ENCODE measurements at places on chromosomes 16 and 17.

GRCh38 chr16:84451781-84452180, 52.7 kb downstream of the MEAK7 start:
- DNase-seq: no peak

GRCh38 chr16:84339311-84339710, 29.0 kb upstream of the ATP2C2 start:
- no peak for DNase-seq

DNA sequence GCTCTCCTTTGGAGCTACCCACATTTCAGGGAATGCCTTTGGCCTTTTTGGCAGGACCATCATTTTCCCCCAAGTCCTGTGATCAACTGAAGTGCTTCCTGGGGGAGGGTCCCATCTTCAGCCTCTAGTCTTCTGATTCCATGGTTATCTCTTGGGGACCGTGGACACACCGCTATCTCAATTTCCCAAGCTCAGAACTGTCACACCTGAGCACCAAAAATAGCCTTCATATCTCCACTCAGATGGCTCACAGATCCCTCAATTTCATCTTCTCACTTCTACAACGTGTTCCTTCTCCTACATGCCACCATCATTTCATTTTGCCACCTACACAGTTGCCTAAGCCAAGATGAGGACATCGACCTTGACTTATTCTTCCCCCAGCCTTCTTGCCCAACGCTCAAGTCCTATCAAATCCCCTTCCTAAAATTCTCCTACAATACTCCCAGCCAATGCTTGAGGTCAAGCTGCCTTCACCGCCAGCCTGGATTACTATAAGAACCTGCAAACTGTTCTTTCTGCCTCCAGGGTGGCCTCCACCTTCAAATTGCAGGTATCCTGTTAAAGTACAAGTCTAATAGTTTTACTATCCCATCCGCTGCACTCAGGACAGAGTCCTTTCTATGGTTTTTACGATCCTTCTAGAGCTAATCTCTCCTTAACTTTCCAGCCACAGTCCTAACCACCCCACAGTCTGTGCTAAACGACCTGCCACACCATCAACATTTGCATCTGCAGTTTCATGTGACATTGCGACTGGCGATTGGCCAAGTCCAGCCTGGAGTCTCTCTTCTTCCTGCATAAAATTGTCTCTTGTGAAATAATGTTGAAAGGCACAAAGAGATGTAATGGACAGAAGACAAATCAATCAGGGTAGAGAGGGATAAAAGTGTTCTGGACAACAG, 6.2 kb downstream of the ATP6V0D1 start:
- DNase-seq: no peak

DNA sequence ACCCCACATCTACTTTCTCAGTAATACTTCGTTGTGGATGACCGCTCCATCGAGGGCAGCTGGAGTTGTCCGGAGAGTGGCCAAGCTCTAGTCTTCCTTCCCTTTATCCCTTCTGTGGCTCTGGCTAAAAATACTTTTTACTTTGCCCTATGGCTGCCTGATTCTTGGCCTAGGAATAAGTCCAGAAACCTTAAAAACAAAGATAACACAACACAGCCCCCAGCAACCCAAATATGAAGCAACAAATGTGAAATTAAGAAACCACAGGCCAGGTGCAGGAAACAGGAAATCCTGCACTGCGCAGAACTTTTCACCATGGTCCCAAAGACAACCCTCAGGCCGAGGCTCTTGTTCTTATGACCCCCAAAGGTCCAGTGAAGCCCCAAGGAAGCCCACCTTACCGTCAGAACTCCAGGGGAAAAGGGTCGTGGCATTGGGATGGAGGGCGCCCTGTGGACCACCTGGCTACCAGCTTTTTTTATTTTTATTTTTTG, 26.0 kb downstream of the TK2 start:
- DNase-seq: no peak

DNA sequence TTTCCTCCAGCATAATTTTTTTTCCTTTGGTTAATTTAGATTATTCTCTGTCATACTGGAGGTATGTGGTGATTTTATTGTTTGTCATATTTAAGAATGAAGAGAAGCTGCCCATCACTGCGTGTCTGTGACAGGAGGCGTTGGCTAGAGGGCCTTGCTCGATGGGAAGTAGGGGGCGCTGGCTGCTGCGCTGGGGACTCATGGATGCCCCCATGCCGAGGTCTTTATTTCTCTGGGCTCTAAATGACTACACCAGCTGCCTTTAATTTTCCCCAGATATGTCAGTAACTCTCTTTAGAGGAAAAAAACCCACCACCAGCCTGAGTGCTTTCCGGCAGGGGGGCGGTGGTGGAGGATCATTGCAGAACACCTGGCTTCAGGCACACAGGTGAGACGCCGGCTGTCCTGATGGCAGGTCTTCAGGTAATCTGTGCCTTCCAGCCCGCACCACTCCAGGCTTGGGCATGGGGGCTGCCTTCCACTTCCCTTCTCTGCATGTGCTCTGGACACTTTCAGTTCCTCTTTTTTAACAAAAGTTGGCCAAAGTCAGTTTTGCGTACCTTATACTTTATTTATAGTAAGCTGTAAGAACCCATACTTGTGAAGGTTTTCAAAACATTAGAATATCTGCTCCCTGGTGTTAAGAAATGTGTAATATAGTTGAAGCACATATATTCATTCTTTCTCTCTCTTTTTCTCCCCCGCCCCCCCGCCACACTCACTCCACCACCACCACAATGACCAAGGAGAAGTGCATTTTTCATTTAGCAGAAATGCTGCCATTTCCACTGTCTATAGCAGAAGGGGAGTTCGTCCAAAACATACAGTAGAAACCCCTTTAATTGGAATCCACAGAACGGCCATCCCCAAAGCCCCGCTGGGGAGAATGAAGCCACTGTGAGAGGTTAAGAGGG, 192.7 kb downstream of the RPTOR start:
- no peak for DNase-seq

DNA sequence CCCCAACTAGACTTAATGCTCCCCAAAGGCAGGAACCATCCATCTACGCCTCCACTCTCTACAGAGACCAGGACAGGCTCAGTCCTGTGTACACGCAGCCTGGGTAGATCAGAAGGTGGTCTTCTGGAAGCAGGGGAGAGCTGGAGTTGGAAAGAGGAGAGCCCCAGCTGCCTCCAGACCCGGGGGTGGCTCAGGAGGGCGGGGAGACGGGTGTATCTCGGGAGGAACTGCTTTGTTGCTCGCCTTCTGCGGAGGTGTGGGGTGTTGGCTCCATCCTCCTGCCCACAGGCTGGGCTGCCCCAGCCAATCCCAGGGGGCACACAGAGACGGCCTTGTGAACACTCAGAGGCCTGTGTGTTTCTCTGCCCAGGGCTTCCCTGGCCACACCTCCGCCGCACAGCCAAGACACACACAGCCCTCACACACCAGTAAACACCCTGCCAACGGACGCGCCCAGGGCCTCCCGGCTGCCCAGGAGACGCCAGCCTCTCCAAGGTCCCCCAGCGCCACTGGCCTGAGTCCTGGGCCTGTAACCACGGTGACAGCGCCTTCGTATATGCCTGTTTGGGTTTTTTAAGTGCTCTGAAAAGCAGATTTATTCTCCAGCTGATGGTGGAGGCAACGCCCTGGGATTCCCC, 143.4 kb upstream of the CDC42EP4 start:
- no peak for DNase-seq

Measured in stimulated activated CD4-positive, alpha-beta T cell treated with anti-CD3 and anti-CD28 coated beads, TNF-alpha, amount 100 ng/mL, for 48 hours (primary cell).